LHCN-M2 (cell line): ENCODE measurements at places on chromosomes 6 and 20. TPM values are rescaled to one million over a fixed set of nuclear protein-coding genes. Genes with fewer than 3 reads are reported as not detected.

TNFRSF21 gene
- total RNA-seq, result 3.1 TPM in 2 replicates

OTOR gene
- total RNA-seq, result not detected in 2 replicates

CHD6 gene
- total RNA-seq, result 19.5 and 20.2 TPM in 2 replicates

MAS1 gene
- not detected in 2 replicates for total RNA-seq

CAP2 gene
- 35.6 and 45.1 TPM in 2 replicates for total RNA-seq

BPIFB1 gene
- not detected in 2 replicates for total RNA-seq

COX7A2 gene
- 505 and 1,196 TPM in 2 replicates for total RNA-seq

SOX18 gene
- not detected in 2 replicates for total RNA-seq

CALHM4 gene
- total RNA-seq, result 0.26 and 1.3 TPM in 2 replicates

GMPR gene
- total RNA-seq, result 4.9 and 6.0 TPM in 2 replicates

GSTA2 gene
- total RNA-seq, result not detected in 2 replicates

MCHR2 gene
- total RNA-seq, result not detected in 2 replicates

MUCL3 gene
- not detected in 2 replicates for total RNA-seq

NOTCH4 gene
- 0.26 and 1.1 TPM in 2 replicates for total RNA-seq

TP53INP2 gene
- total RNA-seq, result 2.2 and 3.9 TPM in 2 replicates
